Inflammatory macrophage (primary cell): ENCODE measurements at places on chromosomes 11 and 22.

- DNase-seq, result no peak
Measured at GRCh38 chr11:14320020-14320419, 39.0 kb downstream of the RRAS2 start.

GRCh38 chr22:25334162-25334490 lies 114.7 kb downstream of the CRYBB2 start:
- DNase-seq, result peak; percentile 71

DNA sequence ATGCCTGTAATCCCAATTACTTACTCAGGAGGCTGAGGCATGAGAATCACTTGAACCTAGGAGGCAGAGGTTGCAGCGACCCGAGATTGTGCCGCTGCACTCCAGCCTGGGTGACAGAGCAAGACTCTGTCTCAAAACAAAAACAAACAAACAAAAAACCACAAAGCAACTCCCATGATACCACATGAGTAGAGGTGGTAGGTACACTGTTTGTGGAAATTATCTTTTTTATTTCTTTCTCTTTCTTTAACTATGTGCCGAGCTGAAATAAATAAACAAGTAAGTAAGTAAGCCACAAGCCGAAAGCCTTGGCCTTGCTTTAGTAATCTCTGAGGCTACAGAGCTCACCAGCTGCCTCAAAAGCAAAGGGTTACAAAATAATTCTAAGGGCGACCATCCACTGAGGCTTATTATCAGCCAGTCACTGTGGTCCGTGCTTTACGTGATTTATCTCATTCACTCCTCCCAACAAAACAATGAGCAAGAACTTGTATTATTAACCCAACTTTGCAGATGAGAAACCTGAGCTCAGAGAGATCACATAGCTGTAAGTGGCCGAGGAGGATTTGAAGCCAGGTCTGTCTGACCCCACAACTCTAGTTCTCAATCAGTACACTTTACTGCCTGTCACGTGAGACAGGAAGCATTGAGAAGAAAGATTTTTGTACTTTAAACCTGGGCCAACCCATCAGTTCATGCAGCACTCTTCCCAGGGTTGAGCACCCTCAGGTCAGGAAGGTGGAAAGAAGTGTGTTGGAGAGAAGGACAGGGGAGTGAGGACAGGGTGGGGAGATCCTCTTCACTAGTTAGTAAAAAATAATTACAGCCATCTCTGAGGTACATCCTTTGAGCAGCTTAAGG lies 69.8 kb upstream of the MTMR2 start:
- DNase-seq, result no peak

GRCh38 chr11:32141745-32142546 lies 51.1 kb downstream of the RCN1 start:
- DNase-seq, result no peak

- DNase-seq, result peak; percentile 87
Measured at GRCh38 chr22:36873614-36874308, 13.0 kb downstream of the NCF4 start.

GRCh38 chr11:81286550-81286949 lies 1447.1 kb downstream of the FAM181B start:
- DNase-seq, result no peak

GRCh38 chr11:62088331-62088933 lies 35.4 kb upstream of the INCENP start:
- no peak for DNase-seq

GRCh38 chr11:87295237-87295636 lies 257.5 kb downstream of the TMEM135 start:
- no peak for DNase-seq

GRCh38 chr22:42785706-42786499 lies 65.2 kb upstream of the A4GALT start:
- DNase-seq, result no peak

DNA sequence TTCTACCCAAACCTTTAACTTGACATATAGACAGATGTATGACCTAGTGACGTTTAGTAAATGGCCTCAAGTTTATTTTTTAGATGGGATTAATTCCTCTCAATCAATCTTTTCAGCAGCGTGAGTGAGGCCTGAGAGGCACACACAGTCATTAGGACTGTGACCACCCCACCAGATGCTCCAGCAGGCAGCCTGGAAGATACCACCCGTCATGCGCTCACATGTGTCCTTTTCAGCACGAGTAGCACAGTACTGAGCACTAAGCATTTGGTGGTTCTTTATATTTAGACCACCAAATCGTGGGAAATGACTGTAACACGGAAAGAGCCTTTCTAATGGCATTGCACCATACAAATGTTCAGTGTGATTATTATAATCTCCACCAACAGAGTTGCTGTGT lies 354.6 kb upstream of the DDI1 start:
- DNase-seq, result no peak

DNA sequence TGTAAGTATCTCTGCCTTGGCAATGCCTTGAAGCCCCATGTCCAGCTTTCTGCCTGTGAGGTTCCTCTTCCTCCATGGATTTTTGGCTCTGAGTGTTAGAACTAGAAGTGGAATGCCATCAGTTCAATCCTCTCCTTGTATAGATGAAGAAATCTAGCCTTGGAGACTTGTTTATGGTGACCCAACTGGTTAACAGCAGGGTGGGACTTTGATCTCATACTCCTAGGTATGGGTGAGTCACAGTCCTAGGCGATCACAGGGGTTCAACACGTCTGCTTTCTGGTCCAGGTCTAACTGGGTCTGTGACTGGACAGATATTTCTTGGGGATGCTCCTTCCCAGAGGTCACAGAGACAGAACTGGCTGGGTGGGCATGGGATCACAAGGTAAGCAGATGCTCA lies 9.2 kb upstream of the MTFP1 start:
- no peak for DNase-seq

- no peak for DNase-seq
Measured at GRCh38 chr11:28472904-28473303, 364.7 kb downstream of the METTL15 start.

GRCh38 chr11:64226507-64227051 lies 505 bp downstream of the NUDT22 start:
- peak; percentile 93 for DNase-seq

DNA sequence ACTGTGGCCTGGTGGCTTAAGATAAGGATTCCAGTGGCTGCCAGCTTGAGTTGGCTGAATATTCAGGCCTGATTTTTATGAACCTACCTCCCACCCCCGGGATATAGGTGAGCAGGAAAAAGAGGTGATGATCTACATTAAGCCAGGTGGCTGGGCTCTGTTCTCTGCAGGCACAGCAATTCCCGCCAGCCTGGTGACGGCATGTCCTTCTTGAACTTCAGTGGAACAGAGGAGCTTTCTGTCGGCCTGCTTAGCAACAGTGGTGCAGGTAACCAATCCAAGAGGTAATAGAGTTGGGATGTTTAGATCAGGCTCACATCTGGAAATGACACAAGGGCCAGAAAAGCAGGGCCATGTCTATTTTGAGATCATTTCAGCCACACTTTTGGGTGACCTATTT lies 68.7 kb downstream of the DEPDC5 start:
- DNase-seq, result no peak

DNA sequence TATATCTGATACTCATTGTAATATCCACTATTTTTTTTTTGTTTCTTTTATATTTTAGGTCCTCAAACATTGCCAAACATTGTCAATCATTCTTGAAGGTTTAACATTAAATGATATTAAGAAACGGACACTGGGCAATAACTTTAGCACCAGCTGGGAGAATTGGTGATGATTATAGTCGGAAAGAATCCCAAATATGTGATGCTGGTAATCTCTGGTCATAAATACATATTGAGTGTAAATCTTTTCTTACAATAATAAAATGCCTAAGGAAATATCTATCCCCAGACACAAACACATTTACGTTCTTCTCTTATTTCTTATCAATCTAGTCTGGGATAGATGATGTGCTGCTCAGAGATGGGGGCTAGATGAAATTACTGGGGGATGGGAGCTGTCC lies 25.2 kb downstream of the OR51E2 start:
- DNase-seq, result no peak

DNA sequence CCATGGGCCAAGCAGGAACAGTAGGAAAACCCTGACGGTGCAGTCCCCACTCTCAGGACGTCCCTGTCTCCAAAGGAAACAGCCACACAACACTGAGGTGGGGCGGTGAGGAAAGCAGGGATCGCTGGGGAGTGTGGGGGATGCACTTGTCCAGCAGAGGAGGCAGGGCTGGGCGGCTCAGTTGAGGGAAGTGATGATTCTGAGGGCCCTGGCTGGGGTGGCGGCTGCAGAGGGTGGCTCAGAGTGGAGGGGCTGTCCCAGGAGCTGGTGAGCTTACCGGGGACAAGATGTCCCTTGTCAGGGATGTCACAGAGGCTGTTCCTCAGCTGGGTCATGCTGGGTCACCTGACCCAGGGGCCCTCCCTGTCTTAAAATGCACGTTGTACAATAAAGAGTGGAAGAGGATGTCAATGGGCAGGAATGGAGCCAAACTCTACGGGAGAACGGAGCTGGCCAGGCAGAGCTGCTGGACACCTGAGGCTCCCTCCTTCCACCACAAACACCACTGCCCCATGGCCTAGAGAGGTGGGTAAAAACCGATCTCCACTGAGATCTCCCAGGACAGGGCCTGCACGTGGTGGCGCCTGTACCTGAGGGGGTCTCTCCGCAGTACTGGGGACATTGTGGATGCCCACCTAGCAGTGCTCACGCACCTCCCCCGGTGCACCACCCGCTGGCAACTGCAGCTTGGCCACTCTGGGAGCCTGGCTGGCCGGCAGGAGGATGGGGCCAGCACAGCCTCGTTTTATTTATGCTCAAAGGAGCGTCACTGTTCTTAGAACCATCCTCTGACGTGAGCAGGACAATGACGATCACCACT lies 9.7 kb upstream of the EFCAB6 start:
- no peak for DNase-seq

DNA sequence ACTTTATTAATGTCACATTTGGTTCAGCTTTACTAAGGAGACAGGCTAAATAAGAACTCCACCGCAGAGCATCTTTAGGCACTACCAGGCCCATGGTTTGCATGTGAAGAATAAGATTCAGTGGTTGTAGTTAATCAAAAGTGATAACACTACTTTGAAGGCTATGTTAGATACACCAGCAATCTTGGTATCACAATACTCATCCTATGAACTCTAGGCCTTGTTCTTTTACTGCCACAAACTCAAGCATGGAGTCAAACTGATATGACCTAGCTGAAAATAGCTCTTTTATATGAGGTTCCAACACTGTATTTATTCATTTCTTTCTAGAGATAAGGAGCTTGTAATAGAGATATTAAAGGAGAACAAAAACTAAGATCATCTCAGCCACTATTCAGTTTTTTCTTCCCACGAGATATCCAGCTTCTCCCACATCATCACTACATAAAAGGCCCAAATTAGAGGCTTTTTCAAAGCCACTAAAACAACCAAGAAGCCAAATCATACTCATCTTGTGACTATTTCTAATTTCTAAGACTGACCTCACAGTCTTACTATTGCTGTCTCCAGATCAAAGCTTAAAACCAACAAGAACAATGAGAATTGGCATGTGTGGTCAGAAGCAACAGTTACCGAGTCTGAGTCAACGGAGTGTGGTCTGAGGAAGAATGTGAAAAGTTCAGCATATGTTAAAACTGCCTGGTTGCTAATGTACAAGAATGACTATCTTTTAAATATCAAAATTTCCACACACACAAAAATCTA lies 25.1 kb upstream of the GUCY1A2 start:
- DNase-seq, result peak; percentile 3

GRCh38 chr22:26770624-26771023 lies 113.2 kb downstream of the MIAT start:
- no peak for DNase-seq

DNA sequence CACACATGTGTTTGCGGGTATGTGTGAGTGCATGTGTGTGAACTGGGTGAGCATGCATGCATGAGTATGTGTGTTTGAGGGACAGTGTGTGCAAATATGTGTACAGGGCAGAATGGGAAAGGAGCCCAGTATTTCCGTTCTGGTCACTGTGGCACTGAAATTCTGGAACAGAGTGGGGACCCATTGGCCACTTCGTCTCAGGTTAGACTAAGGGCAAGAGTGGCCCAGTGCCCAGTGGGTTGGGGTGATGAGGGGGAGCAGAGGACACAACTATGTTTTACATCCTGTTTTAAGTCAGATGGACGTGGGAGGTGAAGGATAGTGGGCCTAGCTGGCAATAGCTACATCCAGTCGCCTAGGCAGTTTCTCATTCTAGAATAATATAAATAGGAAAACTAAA lies 438.5 kb downstream of the DYNC2H1 start:
- no peak for DNase-seq
